ENCODE measurements at places on chromosomes 12 and 14.

GRCh38 chr12:78959556-78959955 lies 95.0 kb downstream of the SYT1 start:
- no peak for DNase-seq

DNA sequence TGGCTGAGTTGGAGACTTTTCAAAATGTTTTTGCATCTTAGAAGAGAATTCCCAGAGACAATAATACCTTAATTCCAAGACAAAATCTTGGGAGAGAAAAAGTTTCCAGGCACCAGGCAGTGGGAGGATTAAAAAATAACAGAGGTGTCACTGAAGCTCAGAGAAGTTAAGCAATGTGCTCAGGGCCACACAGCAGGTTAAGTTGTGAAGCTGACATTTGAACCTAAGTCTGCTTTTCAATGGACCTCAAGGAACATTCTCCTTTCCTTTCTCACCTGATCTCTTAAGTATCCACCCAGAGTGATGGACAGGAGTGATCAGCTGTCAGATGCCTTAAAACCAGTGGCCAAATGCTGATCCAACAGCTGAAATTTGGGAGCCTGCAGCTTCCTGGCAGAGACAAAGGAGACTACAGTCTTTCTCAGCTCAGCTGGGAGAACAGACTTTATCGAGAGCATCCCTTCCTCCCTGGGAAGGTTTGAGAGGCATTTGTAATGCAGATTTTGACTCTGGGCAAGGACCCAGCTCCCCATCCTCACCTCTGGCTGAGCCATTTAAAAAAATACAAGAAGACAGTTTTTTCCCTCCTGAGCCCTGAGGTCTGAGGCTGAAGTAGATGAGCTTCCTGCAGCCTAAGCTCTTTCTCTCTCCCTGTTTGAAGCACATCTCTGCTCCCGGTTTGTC lies 174.9 kb upstream of the RPH3A start:
- DNase-seq, result no peak

DNA sequence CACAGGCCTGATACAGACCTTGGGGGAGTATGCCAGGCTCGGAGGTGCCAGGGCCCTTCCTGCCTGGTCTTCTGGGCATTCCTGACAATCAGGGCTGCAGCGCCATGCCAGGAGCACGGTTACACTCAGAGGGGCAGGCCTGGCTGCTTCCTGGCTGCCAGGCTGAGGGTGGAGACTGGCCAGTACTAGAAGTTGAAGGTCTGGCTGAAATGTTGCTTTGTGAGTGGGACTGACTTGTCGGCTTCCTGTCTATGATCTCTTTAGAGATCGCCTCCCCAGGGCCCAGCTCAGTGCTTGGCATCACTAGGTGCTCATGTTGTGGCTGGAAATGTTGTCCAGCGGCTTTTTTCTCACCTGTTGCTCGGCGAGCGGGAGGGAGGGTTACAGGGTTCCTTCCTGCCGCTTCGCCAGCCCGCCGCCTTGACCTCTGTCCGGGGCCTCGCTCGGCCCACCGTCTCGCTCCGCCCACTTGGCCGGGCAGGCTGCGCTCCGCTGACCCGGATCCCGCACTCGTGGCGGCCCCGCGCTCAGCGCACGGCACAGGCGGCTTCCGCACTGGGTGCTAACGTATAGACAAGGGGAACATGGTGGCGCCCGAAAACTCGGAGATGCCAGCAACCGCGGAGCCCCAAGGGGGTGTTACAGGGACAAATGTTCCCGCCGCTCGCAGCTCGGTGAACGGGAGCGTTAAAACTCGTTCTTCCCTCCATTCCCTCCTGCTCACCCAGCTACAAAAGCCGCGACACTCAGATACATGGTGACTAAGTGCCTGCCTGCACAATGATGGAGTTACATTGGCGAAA lies 32.6 kb downstream of the PAPLN start:
- no peak for DNase-seq

DNA sequence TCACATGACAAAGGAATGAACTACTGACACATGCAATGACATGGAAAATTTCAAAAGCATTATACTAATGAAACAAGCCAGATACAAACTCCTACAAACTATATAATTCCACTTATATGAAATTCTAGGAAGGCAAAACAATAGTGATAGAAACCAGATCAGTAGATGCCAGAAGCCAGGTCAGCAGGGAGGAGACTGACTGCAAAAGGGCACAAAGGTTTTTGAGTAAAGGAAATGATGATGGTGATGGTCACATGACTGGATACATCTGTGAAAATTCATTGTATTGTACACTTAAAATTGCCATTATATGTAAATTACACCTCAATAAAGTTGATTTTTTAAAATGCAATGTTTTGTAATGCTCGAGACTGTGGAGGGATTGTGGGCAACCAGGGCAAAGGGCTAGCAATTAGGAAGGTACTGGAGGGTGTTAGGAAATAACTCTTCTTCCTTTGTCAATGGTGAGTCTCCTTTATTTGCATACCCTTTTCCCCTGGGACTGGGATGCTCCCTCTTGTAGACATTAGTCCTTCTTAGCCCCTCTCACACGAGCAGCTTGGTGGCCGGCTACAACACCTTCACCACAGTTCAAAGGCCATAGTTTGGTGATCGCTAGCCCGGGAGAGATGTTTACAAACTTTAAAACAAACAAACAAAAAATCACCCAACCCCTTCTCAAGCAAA lies 6.7 kb upstream of the PRPF40B start:
- no peak for DNase-seq

GRCh38 chr14:71705460-71705859 lies 226.8 kb upstream of the RGS6 start:
- no peak for DNase-seq

- no peak for DNase-seq
Observed at GRCh38 chr12:90199006-90199405, 490.4 kb upstream of the ATP2B1 start.

- DNase-seq, result no peak
Observed at GRCh38 chr14:54048736-54049135, 92.1 kb upstream of the BMP4 start.

DNA sequence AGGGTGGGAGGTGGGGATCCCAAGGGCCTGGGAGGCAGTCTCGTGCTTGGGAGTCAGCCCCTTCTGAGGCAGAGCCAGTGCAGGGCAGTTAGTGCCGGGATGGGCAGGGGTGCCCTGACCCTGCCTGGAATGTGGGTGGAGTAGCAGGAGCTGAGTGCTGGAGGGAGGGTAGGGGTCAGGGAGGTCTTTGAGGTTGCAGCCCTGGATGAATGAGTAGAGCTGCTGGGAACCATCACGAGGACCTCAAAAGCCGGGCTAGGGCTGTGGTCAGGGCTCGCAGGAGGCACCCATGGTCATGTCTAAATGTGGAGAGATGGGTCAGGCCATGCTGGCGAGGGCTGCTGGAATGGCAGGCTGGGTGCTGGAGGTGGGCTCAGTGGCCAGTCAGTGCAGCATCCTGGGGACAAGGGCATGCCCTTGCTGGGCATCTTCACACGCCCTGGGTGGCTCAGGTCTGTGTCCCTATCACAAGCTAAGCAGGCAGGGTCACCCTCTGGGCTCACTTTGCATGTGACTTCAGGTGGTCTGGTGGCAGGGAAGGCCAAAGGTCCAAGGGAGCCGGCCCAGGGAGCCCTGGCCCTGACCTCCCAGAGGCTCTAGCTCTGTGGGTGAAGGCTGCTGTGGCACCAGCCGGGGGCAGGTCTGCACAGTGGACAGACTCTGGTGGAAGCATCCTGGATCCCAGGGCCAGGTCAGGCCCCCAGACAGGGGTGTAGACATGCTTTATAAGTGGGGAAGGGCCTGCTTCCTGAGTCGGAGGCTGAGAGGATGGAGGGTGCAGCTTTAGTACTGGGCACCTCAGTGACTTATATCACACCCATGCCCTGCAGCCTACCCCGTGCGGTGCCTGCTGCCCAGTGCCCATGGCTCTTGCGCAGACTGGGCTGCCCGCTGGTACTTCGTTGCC lies 24.5 kb downstream of the PAPLN start:
- DNase-seq, result no peak

DNA sequence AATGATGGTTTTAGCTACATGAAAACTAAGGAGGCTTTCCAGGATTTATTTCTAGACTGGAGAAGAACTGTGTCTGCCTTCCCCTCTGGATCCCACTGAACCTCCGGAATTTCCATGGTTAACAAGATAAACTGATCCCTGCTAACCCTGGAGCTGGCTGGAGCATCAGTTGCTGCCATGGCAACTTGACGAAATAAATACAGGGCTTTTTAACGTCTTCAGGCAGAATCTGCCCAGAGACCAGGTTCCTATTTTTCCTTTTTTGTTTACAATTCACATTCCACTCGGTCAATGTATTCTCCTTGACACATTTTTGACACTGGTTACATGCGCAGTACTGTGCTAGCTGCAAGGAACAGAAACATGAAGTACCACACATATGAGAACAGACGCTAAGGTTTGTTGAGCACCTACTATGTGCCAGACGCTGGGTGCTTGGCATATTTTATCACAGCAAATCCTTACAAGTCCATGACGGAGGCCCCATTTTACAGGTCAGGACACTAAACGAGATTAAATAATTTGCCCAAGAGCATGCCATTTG lies 1.7 kb downstream of the C14orf132 start:
- DNase-seq, result no peak

- DNase-seq, result no peak
Observed at GRCh38 chr14:76337635-76338545, 38.0 kb upstream of the ESRRB start.

GRCh38 chr14:94573475-94574277 lies 7.5 kb upstream of the SERPINA5 start:
- DNase-seq, result no peak

Measured in stimulated activated CD4-positive, alpha-beta T cell treated with anti-CD3 and anti-CD28 coated beads, Interleukin-4, amount 100 ng/mL, for 4 hours (primary cell).